ENCODE measurements at places on chromosomes 5 and 9. TPM values are rescaled to one million over a fixed set of nuclear protein-coding genes. Genes with fewer than 3 reads are reported as not detected.

- H3K4me1 ChIP-seq: no peaks in the 10 kb centered on the region
- no peaks in the 10 kb centered on the region for H3K36me3 ChIP-seq
- DNase-seq: no peak
- H3K27me3 ChIP-seq: peaks cover 2% of the 10 kb centered on the region
Observed at GRCh38 chr5:175207321-175208040, 236.5 kb downstream of the DRD1 start.

EGFL7 gene
- 1.9 TPM for total RNA-seq

DNA sequence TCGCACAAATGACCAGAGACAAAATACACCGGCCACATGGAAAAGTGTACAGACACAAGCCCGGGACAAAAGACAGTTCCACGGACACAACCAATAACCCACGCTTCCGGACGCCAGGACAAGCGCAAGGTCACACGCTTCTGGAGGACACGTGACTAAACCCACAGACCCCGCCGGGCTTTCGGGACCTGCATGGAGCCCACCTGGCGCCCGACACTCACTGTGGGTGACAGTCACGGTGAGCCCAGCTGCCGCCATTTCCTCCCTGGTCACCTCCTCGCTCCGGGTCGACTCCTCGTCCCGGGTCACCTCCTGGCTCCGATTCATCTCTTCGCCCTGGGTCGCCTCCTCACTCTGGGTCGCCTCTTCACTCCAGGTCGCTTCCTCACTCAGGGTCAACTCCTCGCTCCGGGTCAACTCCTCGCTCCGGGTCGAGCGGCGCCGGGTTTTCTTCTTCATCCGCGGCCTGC lies 470 bp downstream of the BAG1 start:
- H3K4me3 ChIP-seq: peak overlapping the region; percentile 84
- peaks cover 68% of the 10 kb centered on the region for H3K36me3 ChIP-seq
- peak overlapping the region; percentile 89 for H3K27ac ChIP-seq
- H3K27me3 ChIP-seq: no peaks in the 10 kb centered on the region
- DNase-seq: peak; percentile 58
- H3K4me1 ChIP-seq: peaks cover 53% of the 10 kb centered on the region

DNA sequence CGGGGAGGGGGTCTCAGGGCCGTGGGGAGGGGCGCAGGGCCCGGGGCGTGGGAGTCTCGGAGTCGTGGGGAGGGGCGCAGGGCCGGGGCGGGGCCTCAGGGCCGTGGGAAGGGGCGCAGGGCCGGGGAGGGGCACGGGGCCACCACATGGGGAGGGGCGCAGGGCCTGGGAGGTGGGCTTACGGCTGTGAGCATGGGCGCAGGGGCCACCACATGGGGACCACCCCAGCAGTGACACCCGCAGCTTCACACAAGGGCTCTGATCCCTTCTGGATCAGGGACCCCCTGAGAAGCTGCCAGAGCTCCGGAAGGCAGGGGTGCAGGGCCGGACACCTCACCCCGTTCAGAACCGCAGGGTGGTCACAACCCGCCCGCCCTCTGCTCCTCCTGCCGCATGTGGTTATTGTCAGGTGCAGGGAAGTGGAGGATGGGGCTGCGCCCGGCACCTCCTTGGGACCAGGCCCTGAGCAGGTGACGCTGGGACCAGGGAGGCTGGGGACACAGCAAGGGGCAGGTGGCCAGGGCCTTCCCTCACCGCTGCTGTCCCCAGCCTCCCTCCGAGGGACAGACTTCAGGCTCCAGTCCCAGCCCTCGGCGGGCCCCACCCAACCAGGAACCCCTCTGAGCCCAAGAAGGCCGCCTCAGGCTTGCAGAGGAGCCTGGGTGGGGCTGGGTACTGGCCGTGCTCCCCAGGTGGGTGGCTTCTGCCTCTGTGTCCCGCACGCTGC lies 53.7 kb downstream of the EXD3 start:
- no peak overlapping the region for H3K27ac ChIP-seq
- no peak overlapping the region for H3K4me3 ChIP-seq
- no peaks in the 10 kb centered on the region for H3K36me3 ChIP-seq
- no peak for DNase-seq
- no peaks in the 10 kb centered on the region for H3K27me3 ChIP-seq
- H3K4me1 ChIP-seq: no peaks in the 10 kb centered on the region

SERF1A gene
- 1.5 TPM for total RNA-seq

DNA sequence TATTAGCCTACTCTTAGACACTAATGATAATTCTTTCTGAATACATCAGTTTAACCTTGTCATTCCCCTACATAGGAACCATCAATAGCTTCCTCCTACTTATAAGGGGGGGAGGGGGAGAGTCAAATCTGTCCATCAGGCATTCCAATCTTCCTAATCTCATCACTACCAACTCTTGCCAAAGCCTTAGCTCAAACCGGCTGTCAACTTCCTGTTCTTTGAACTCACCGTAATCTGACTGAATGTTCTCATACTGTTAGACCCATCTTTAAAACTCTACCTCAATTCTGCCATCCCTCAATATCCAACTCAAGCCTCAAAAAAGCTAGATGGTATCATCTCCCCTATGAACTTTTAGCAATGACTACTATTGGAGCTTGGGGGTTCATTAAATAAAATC lies 41.9 kb upstream of the RNF38 start:
- H3K36me3 ChIP-seq: peaks cover 5% of the 10 kb centered on the region
- H3K4me3 ChIP-seq: no peak overlapping the region
- peaks cover 38% of the 10 kb centered on the region for H3K4me1 ChIP-seq
- DNase-seq: no peak
- H3K27me3 ChIP-seq: no peaks in the 10 kb centered on the region
- peak overlapping the region; percentile 0 for H3K27ac ChIP-seq

SLC6A7 gene
- total RNA-seq: not detected

- no peaks in the 10 kb centered on the region for H3K27me3 ChIP-seq
- no peak for DNase-seq
- no peaks in the 10 kb centered on the region for H3K36me3 ChIP-seq
- H3K27ac ChIP-seq: no peak overlapping the region
- no peak overlapping the region for H3K4me3 ChIP-seq
Observed at GRCh38 chr5:173392-174290, 17.7 kb upstream of the LRRC14B start.

GRCh38 chr5:54860321-54860720 lies 125.1 kb downstream of the ESM1 start:
- DNase-seq: no peak
- no peak overlapping the region for H3K4me3 ChIP-seq
- H3K36me3 ChIP-seq: peaks cover 5% of the 10 kb centered on the region
- no peak overlapping the region for H3K27ac ChIP-seq
- no peaks in the 10 kb centered on the region for H3K4me1 ChIP-seq

CDX1 gene
- total RNA-seq: not detected

DNA sequence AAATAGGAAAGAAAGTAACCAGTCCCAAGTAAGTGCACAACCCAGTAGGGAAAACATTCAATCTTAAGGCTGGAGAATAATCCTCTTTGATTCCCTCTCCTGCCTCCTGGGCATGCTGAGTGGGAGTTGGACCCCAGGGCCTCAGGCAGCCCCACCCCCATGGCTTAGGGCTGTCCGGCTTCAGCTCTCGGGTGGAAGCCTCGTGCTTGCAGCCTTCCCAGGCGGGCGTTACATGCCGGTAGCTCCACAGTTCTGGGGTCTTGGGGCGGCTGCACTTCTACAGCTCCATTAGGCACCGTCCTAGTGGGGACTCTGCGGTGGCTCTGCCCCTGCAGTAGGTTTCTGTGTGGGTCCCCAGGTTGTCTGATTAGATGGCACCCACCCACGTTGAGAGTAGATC lies 10.1 kb downstream of the GLIPR2 start:
- no peak overlapping the region for H3K4me3 ChIP-seq
- H3K36me3 ChIP-seq: peaks cover 88% of the 10 kb centered on the region
- peak overlapping the region; percentile 54 for H3K27ac ChIP-seq
- peaks cover 94% of the 10 kb centered on the region for H3K4me1 ChIP-seq

DNA sequence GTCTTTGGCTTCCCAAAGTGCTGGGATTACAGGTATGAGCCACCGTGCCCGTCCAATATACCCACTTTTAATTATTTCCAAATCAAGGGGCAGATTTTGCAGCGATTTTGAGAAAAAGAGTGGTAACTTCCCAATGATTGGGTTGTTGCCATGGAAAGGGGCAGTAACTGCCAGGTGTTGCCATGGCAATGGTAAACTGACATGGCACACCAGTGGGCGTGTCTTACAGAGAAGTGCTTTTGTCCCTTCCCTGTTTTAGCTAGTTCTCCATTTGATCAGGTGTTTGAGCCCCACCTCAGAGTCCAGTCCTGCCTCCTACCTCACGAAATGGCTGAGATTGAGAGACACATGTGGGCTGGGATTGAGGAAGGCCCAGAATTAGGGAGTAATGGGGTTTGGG lies 86.3 kb upstream of the IER5L start:
- no peaks in the 10 kb centered on the region for H3K36me3 ChIP-seq
- no peak overlapping the region for H3K4me3 ChIP-seq
- no peak overlapping the region for H3K27ac ChIP-seq
- H3K27me3 ChIP-seq: peaks cover 13% of the 10 kb centered on the region

- no peaks in the 10 kb centered on the region for H3K27me3 ChIP-seq
- DNase-seq: no peak
- H3K4me3 ChIP-seq: no peak overlapping the region
- no peak overlapping the region for H3K27ac ChIP-seq
Observed at GRCh38 chr5:147203213-147203612, 31.6 kb upstream of the STK32A start.

GRCh38 chr9:4012441-4012840 lies 287.4 kb downstream of the GLIS3 start:
- no peak for DNase-seq
- no peaks in the 10 kb centered on the region for H3K36me3 ChIP-seq
- no peak overlapping the region for H3K27ac ChIP-seq
- H3K4me1 ChIP-seq: no peaks in the 10 kb centered on the region

GRCh38 chr5:24732184-24732583 lies 87.4 kb upstream of the CDH10 start:
- H3K36me3 ChIP-seq: no peaks in the 10 kb centered on the region
- no peak overlapping the region for H3K27ac ChIP-seq
- H3K27me3 ChIP-seq: no peaks in the 10 kb centered on the region
- H3K4me1 ChIP-seq: no peaks in the 10 kb centered on the region
- no peak for DNase-seq
- no peak overlapping the region for H3K4me3 ChIP-seq

NEUROG1 gene
- total RNA-seq: not detected

DNA sequence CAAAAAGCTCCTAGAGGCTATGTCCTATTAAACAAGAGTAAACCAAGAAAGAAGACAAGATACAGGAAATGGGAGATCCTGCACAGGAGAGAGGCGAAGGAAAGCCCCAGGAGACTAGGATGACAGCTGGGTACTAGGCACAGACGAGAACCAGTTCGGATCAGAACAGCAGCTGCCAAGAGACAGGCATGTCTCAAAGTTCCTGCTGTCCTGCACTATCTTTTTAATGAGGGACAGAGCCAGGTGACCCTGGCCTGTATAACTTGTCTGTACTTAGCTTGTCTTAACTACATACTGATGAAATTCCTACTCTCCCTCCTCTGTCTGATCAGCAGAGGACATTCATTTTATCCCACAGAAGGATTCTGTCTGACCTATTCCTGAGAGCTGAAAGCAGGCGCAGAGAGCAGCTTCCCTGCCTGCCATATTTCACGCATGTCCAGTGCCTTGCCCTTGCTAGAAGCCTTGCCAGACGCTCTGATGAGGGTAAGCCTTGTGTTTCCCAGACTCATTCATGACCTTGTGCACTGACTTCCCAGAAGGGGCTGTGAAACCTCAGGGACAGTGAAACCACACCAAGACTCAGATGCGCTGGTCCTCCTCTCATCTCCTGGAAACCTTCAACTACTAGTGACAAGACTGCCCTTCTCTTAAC lies 24.7 kb downstream of the TSC1 start:
- H3K4me1 ChIP-seq: no peaks in the 10 kb centered on the region
- H3K27me3 ChIP-seq: no peaks in the 10 kb centered on the region
- H3K4me3 ChIP-seq: no peak overlapping the region
- DNase-seq: no peak
